BJ (cell line): ENCODE measurements at places on chromosomes 12 and 14. TPM values are rescaled to one million over a fixed set of nuclear protein-coding genes. Genes with fewer than 3 reads are reported as not detected.

DNA sequence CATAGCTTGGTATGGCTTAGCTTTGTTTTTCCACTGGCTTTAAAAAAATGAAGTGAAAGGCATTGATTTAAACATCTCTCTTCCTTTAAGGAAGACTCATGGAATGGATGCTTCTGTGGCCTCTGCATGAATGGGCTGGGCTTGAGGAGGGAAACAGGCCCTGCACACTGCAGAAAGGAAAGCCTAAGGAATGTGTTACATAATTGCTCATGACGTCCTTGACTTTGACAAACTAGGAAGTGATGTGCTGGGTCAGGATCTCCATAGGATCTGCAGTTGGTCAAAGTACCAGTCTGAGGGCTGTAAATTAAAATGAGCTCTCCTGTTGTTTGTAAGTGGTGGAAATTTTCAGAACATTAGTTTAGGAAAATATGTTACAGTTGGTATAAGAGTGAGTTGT, 12.7 kb downstream of the SAMD4A start:
- no peak for DNase-seq

DNA sequence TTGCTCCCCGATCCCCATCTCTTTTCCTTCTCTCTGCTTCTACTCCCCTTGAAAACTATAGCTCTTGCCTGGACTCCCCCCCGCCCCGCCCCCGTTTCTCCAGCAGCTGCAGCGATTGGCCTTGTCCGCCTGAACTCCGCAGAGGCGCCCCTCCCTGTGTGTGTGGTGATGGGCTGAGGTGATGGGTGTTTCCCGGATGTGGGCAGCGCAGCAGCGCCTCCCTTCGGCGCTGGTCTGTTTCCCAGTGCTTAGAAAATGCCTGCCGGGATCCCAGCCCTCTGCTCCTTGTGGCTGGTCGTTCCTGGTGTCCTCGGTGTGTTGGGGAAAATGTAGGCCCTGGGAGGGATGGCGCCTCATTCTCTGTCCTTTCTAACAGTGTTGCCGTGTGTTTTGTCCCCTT, 43.3 kb downstream of the GALNT8 start:
- no peak for DNase-seq

DNA sequence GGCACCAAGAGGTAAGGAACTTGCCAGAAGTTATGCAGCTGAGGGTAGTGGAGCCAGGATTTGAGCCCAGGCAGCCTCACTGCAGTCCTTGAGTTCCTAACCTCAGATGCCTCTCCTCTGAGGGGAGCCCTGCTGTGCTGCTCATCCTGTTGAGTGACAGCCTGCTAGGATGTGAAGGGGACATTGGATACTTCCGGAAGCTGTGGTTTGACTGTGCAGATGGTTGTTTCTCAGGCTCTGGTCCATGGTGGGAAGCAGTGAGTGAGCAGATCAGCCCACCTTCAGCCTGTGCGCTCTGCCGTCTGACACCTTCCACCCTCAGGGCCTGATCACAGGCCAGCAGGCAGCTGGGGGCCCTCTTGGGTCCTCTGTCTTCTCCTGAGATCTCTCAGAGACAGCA, 253.2 kb downstream of the CACNA1C start:
- no peak for DNase-seq

DNA sequence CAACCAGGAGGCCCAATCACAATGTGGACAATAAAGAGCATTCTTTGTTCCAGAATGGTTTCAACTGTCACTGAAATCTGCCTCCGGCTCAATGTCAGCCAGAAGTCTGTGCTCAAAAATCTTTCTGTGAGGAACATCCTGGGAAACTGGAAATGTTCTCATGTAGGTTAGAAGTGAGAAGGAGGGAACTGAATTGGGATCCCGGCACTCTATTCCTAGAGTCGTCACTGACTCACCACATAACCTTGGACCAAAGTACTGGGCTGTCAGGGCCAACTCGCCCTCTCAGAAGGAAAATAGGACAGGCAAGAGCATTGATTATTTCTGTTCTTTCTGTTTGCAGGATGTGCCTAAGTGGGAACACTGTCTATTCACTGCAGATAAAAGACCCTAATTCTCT, 57.6 kb downstream of the PRKAB1 start:
- no peak for DNase-seq

The HPD gene
- 0.05 TPM in 1 of 2 replicates, not detected in the other for polyA plus RNA-seq

GRCh38 chr12:7884689-7885088, 12.0 kb upstream of the SLC2A14 start:
- DNase-seq: no peak

DNA sequence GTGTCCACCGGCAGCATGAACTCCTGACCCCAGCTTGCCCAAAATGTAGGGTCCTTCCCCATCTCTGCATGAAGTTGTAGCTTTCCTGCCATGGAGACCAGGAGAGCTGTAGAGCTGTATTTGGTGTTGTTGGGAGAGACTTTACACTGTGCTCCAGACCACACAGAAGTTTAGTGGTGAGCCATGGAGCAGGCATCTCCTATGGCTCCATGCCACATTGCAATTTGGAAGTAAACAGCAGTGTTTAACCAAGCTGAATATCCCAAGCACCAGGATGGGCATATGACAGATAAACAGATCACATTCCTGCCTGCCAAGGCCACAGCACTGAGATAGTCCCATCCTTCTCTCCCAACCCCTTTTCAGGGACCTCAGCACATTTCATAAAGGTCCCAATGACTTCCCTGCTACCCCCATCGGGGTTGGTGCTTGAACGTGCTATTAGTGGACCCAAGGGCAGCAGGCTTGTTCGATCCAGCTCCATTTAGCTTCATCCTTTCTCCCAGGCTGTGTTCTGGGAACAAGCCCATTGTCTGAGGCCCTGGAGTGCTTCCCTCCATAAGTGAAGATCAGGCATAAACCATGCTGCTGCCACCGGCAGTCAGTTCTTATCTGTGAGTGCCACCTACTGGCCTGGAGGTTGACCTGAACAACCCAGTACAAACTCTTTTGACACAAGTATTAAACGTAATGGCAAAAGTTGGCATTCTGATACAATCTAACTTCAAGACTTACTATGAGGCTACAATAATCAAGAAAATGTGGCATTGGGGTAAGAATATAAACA, 172.3 kb upstream of the ATXN7L3B start:
- DNase-seq: no peak
